ENCODE measurements at places on chromosomes 16 and 17. TPM values are rescaled to one million over a fixed set of nuclear protein-coding genes. Genes with fewer than 3 reads are reported as not detected.

The CHST6 gene
- 6.0 TPM for total RNA-seq

The CDR2L gene
- total RNA-seq = 96.2 TPM

The MSLN gene
- 0.81 TPM for total RNA-seq

The ENPP7 gene
- total RNA-seq = 20.5 TPM

DNA sequence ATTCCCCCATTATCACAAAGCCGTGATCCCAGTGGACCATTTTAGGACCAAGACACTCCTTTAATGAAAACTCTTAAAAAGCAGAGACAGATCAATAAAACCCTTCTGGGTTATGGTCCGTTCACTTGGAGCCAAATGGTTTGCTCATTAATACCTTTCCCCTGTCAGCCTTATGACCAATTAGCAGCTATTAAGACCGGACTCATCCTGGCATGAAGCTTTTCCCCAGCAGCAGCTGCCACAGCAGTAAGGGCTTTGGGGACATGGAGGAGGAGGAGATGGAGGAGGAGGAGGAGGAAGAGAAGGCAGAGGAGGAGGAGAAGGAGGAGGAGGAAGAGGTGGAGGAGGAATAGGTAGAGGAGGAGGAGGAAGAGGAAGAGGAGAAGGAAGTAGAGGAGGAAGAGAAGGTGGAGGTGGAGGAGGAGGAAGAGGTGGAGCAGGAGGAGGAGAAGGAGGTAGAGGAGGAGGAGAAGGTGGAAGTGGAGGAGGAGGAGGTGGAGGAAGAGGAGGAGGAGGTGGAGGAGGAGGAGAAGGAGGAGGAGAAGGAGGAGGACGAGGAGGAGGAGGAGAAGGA, 50.1 kb upstream of the IRX3 start:
- no peak for DNase-seq

DNA sequence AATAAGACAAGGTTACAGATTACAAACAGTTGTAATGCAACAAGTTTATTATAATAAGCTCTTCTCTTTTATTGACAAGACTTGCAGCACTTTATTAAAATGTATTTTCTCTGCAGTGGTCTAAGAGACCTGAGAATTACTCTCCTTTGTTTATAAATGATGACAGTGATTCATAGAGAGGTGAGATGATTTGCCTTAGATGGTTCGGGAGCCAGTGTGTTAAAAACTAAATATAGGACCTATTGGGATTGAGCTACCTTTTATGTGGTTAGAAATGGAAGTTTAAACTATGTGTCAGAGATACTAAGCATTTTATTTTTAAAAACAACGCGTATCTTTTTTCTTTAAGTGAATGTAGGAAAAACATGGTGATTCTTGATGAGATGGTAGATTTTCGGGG, 2.9 kb upstream of the KRTAP3-3 start:
- no peak for DNase-seq

- DNase-seq = no peak
These were observed 324.7 kb downstream of the BCAS3 start for GRCh38 chr17:61002316-61002736.

GRCh38 chr17:72665852-72666851, 426.3 kb downstream of the SLC39A11 start:
- no peak for DNase-seq

- no peak for DNase-seq
These were observed 25.1 kb downstream of the ALDH3A2 start for GRCh38 chr17:19673623-19674022.

GRCh38 chr17:72287586-72287985, 166.8 kb downstream of the SOX9 start:
- no peak for DNase-seq
